ACHN (cell line): ENCODE measurements at places on chromosomes 12 and 14.
A peak's percentile ranks its signal among the peaks of the same experiment; 100 is the strongest.

- DNase-seq = no peak
Observed at GRCh38 chr12:128794661-128795529, 28.9 kb downstream of the SLC15A4 start.

DNA sequence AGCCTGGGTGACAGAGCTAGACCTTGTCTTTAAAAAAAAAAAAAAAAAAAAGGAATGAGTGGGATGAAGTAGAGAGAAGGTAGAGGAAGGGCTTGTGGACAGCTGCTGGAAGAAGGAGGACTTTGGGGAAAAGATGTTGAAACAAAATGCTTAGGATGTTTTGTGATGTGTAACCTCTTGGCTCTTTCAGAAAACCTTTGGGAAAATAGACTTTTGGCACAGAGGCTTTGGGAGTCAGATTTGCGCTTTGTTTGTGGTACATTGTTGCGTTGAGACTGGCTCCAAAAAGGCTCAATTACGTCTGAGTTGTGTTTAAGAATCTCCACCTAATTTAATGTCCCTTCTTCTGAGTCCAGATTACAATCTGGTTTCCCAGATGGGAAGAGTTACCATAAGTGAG, 32.9 kb upstream of the SPTLC2 start:
- DNase-seq = no peak

DNA sequence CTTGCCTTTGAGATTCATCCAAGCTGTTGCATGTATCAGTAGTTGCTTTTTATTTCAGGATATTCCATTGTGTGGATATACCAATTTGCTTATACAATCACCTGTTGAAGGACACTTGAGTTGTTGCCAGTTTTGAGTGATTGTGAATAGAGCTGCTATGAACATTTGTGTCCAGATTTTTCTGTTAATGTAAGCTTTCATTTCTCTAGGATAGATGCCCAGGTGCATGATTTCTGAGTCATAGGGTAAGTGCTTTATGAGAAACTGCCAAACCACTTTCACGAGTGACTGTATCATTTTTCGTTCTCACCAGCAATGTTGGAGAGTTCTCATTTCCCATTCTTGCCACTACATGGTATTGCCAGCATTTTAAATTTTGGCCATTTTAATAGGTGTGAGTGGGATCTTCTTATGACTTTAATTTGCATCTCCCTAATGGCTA, 434.6 kb upstream of the RGS6 start:
- peak; percentile 38 for DNase-seq

DNA sequence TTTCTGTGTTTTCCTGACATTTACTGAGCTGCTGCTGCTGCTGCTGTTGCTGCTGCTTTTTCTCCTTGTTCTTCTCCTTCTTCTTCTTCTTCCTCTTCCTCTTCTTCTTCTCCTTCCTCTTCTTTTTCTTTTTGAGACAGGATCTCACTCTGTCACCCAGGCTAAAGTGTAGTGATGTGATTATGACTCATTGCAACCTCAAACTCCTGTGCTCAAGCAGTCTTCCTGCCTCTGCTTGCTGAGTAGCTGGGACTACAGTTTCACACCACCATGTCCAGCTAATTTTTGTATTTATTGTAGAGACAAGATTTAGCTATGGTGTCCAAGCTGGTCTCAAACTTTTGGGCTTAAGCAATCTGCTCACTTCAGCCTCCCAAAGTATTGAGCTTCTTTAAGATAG, 95.8 kb downstream of the TMTC3 start:
- peak; percentile 75 for DNase-seq

- DNase-seq = no peak
Observed at GRCh38 chr12:130704606-130705005, 11.5 kb downstream of the RIMBP2 start.

GRCh38 chr12:24879644-24880043, 69.3 kb downstream of the BCAT1 start:
- DNase-seq = no peak

- no peak for DNase-seq
Observed at GRCh38 chr14:22600027-22600426, 1.9 kb downstream of the ABHD4 start.

GRCh38 chr12:55469291-55469690, 647 bp downstream of the OR6C70 start:
- DNase-seq = no peak

GRCh38 chr12:66290716-66291200, 11.5 kb upstream of the HELB start:
- DNase-seq = no peak

GRCh38 chr14:104299993-104300761, 161.8 kb downstream of the KIF26A start:
- DNase-seq = no peak

GRCh38 chr12:15131431-15131830, 89.8 kb downstream of the RERG start:
- DNase-seq = peak; percentile 10

- DNase-seq = peak; percentile 81
Observed at GRCh38 chr12:57772429-57773322, at the start of gene EEF1AKMT3. TSS of gene EEF1AKMT3 (plus strand) at chr12:57772614. CDS start at chr12:57772725, 111 bp downstream.

DNA sequence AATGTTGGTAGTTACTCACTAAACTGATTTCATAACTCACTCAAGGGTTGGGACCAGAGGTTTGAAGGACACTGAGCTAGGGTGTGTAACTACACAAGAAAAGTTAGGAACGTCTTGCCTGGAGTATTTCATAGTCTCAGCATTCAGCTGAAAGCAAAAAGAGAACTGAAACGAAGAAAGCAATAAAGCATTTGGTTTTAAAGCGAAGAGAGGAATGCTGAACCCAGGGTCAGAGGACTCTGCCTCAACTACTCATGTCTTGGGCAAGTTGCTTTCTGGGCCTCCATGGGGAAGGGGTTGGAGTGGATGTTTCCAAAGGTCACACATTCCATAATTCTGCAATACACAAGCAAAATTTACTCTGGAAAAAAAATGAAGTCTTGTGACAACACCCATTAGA, 1.4 kb downstream of the GNS start:
- DNase-seq = no peak

DNA sequence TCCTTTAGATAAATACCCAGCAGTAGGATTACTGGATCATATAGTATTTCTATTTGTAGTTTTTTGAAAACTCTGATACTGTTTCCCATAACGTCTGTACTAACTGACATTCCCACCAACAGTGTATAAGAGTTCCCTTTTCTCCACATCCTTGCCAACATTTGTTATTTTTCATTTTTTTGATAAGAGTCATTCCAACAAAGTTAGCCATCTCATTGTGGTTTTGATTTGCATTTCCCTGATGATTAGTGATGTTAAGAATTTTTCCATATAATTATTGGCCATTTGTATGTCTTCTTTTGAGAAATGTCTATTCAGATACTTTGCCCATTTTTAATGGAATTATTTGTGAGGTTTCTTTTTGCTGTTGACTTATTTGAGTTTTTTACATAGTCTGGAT, 486.0 kb downstream of the FLRT2 start:
- no peak for DNase-seq

GRCh38 chr14:63562405-63562804, 19.2 kb upstream of the PPP2R5E start:
- no peak for DNase-seq

- no peak for DNase-seq
Observed at GRCh38 chr14:26526137-26526536, 71.7 kb downstream of the NOVA1 start.

- DNase-seq = no peak
Observed at GRCh38 chr14:97402279-97402678, 605.1 kb downstream of the VRK1 start.

DNA sequence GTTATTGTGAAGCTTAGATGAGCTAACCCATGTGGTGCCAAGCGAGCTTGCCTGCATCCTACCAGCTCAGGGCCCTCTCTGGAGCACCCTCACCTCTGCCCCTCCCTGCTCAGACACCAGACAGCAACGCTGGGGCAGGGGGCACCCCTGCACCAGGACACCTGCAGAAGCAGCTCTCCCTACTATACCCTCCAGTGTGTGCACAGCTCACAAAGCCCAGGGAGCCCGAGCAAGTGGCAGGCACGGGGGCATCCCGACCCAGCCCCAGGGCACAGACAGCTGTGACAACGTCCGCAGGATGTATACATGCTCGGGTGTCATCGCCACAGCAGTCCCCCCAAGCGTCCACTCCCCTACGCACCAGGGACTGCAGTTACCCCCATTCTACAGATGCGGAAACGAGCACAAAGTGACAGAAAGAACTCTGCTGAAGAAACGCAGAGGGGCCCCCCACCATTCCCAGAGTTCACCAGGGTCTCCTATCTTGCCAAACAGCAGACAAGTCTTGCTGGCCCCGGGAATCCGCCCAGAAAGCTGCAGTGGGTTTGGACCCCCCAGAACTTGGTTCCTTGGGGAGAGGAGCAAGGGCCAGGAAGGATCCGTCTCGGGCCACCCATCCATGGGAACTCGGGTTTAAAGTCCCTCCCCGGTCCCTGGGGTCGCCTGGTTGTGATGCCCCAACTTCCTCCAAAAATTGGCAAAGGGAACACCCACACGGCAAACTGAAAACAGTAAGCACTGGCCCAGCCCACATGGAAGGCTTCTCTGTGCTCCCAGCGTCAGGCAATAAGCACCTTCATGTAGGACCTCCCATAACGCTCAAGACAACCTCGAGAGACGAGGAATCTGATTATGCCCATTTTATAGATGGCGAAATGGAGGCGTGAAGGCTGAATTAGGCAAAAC, 12.0 kb downstream of the NCOR2 start:
- no peak for DNase-seq

- DNase-seq = no peak
Observed at GRCh38 chr12:53218551-53219291, 11.7 kb upstream of the ITGB7 start.

DNA sequence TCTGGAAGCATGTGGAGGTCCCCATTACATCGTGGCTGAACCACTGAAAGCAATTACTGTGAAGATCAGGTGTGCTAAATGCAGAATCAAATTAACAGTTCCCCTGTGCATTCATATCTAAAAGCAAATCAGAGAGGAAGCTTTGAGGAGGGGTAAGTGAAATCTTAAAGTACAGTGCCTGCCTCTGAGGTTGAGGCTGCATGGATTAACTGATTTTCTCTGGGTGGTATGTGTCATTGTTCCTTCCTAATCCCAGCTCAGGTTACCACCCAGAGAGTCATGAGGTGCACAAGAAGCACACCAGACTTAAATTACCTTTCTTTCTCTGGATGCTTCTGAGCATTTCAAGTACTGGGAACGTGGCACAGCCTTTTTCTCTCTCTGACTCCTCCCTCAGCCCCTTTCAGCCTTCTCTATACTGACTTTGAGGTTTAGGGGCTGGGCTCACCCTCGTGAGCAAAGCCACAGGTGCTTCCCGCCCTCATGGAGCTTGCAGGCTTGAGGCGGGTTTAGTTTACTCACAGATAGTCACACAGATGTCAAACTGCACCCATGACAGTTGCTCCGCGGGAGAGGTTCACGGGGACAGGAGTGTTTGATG, 237.6 kb upstream of the CRY1 start:
- no peak for DNase-seq

GRCh38 chr14:95998656-95999055, 40.5 kb upstream of the C14orf132 start:
- peak; percentile 2 for DNase-seq

GRCh38 chr14:23539248-23540140, 12.1 kb downstream of the ZFHX2 start:
- peak; percentile 57 for DNase-seq

DNA sequence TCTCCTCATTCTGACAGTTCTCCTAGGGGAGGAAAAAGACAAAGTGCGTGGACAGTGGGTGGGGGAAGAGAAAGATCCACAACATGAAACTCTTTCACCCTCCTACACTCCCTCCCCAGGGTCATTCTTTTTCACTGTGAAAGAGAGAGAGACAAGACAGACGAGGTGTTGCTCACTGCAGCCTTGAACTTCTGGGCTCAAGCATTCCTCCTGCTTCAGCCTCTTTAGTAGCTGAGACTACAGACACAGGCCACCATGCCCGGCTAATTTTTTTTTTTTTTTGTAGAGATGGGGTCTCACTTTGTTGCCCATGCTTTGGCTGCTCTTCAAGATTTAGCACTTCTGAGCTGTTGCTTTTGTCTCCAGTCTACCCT, 2.7 kb downstream of the GPX2 start:
- DNase-seq = no peak

- DNase-seq = no peak
Observed at GRCh38 chr14:53735916-53736315, 220.7 kb downstream of the BMP4 start.

DNA sequence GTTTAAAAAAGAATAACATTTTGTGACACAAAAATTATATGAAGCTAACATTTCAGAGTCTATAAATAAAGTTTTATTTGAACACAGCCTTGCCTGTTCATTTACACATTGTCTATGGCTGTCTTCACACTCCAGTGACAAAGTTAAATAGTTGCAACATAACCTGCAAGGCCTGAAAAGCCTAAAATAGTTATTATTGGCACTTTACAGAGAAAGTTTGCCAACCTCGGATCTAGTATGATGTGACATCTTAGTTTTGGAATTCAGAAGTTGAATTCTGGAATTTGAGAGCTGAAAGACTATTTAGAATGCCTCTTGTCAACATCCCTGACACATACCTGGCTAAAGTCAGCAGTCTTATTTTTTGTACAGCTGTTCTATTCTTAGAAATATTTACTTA, 68.3 kb downstream of the DYRK2 start:
- DNase-seq = peak; percentile 13

DNA sequence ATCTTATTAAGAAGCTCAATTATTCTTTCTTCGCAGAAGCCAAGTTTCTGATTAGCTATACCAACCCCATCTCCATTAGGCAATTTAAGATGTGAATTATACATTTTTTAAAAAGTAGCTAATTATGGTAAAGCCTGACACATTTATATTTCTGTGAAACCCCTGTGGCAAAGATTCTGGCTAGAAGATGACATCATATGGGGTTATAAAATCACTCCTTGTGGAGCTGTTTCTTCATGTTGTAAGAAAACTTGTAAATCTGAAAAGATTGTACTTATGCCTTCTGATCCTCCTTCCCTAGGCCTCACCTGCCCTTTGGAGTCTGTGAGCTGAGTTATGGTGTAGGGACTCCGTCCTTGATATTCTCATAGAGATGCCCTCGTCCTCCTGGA, 78.1 kb downstream of the CHST11 start:
- no peak for DNase-seq

- DNase-seq = peak; percentile 72
Observed at GRCh38 chr12:752695-753610, 574 bp downstream of the WNK1 start.

DNA sequence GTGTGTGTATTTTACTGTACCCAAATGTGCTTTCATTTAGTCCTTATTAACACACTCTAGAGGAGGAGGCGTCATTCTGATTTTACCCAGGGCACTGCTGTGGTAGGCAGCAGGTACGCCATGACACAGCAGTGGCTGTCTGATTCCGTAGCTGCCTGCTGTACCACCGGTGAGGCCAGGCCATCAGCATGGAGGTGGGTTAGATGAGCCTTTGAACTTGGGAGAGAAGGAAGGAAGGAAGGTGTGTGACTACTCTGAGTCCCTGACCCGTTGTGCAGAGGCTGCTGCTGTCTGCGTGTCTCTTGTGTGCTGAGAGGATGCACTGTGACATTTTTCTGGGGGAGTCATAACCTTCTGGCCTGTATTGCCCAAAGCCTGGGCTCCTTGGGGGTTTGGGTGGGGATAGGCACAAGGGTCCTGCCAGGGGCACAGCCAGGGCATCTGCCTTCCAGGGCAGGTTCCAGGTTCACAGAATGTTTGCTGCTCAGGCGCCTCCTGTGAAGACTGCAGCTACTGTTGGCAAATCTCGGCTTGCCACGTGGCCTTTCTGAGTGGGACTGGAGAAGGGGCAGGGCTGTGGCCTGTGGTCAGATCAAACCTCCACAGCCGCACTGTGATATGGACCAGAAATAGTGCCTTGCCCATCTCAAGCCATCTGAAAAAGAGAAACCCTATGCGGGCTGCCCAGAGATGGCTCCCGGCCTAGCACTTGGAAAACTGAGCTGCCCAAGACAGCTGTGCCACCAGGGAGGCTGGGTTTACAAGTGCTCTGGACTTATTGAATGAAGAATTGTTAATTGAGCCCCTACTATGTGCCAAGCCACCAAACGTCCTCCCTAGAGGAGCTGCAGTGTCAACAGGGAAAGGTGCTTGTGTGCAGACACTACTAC, 47.1 kb downstream of the MLXIP start:
- DNase-seq = no peak
